ENCODE measurements at places on chromosomes 1 and 21.

GRCh38 chr1:232904131-232904530, 46.3 kb upstream of the NTPCR start:
- no peak for DNase-seq

- DNase-seq = no peak
Measured at GRCh38 chr21:46641656-46642055, 6.2 kb downstream of the PRMT2 start.

DNA sequence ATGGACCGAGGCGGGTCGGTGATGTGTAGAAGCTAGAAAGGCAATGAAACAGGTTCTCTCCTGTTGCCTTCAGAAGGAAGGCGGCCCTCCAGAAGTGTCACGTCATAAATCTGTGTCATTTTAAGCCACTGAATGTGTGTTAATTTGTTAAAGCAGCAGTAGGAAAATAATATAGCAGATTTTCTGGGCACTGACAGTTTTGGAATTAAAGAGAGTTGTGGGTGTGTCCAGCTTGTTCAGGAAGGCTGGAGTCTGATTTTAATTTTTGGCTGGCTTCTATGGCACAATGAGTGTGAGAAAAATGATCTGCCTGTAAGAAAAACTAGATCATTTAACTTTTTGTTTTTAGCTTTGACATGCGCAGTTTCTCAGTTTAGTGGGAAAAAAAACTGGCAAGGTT, 177.3 kb downstream of the EDEM3 start:
- DNase-seq = no peak

GRCh38 chr1:101144671-101145448, 92.0 kb upstream of the S1PR1 start:
- no peak for DNase-seq

DNA sequence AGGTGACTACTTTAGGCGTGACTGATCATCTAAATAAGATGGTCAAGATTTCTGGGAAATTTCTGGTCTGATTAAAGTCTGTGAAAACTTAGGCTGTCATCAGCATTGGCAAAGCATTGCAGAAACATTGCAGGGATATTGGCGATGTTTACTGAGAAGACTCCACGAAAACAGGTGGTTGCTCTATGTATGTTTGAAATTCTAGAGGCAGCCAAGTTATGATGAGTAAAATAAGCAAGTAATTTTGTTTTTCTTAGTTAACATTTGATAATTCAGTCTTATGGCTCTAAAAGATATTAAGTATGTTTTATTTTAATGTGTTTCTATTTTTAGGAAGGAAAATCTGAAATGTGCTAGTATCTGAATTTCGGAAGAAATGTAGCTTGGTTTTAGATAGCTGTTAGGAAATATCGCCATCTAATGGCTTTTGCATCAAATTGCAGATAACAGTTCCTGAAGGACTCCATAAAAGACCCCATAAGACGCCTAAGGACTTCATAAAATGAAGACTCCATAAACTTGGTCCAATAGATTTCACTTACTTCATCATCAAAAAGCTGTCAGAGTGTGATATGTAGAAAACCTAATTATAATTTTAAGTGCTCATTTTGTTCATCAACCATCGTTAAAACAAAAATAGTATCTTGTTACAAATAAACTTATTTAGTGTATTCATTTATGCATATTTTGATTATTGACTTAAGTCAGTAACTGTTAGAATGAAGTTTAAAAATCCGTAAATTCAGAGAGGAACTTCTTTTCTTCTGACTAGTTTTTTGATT, 344.6 kb downstream of the RYR2 start:
- no peak for DNase-seq

DNA sequence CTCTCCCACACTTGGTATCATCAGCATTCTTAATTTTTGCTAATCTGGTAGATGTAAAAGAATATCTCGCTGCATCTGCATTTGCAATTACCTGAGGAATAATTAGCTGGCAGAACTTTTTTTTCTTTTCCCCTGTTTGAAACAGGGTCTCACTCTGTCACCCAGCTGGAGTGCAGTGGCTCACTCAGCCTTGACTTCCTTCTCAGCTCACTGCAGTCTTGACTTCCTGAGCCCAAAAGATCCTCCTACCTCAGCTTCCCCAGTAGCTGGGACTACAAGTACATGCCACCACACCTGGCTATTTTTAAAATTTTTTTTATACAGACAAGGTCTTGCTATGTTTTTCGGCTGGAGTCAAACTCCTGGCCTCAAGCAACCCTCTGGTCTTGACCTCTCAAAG, 35.4 kb upstream of the ENAH start:
- DNase-seq = no peak

GRCh38 chr1:20473894-20474293, 12.1 kb downstream of the CAMK2N1 start:
- DNase-seq = no peak

DNA sequence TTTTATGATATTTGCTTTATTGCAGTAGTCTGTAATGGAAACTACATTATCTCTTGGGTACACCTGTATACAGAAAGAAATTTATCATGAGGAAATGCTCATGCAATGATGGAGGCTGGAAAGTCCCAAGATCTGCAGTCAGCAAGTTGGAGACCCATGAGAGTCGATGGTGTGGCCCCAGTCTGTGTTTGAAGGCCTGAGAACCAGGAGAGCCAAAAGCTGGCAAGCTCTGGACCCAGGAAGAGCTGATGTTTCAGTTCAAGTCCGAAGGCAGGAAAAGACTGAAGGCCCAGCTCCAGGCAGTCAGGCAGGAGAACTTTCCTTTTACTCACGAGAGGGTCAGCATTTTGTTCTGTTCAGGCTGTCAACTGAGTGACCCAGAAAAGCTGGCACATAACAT, 42.2 kb downstream of the B3GALT5 start:
- no peak for DNase-seq

DNA sequence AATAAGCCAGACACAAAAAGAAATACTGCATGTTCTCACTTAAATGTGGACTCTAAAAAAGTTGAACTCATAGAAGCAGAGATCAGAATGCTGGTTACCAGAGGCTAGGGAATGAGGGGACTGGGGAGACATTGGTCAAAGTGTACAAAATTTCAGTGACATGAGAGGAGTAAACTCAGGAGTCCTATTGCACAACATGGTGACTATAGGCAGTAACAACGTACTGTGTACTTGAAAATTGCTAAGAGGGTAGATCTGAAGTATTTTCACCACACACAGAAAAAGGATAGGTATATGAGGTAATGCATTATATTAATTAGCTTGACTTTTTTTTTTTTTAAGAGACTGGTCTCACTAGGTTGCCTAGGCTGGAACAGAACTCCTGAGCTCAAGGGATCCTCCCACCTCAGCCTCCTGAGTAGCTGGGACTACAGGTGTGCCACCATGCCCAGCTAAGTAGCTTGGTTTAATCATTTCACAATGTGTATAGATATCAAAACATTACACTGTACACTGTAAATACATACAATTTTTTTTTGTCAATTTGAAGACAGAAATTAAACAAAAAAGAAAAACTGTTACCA, 7.4 kb downstream of the ZNF496 start:
- DNase-seq = no peak

DNA sequence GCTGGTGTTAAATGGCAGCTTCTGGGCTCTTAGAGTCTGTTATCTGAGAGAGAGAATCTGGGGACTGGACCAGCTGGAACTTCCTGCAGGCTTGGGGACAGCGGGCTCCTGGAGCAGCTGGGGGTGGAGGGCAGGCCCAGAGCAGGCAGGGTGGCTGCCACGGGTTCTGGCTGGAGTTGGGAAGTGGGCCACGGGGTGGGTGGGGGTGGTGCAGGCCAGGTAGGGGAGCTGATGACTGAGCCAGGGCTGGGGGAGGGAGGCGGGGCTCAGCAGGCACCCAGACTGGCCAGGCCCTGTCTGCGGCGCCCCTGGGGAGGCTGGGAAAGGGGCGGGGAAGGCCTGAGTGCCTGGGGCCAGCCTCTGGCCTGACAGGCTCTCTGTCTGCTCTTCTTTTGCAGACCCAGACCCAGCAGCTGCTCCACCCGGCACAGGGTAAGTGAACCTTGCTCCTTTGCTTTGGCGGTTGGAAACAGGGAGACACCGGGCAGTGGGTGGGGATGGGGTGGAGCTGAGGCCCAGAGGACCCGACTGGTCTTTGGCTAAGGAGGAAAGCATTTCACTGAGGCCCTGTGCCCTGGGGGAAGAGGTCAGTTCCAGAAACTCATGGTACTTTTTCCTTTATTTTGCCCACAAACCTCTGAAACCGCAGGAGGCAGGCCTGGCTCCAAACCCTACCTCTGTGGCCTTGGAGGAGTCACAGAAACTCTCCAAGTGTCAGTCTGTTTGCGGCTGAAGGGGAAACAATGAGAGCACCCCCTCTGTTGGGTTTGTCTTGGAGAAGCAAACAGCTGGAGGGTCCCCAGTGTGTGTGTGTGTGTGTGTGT, 48.8 kb downstream of the ARHGEF10L start:
- DNase-seq = no peak

DNA sequence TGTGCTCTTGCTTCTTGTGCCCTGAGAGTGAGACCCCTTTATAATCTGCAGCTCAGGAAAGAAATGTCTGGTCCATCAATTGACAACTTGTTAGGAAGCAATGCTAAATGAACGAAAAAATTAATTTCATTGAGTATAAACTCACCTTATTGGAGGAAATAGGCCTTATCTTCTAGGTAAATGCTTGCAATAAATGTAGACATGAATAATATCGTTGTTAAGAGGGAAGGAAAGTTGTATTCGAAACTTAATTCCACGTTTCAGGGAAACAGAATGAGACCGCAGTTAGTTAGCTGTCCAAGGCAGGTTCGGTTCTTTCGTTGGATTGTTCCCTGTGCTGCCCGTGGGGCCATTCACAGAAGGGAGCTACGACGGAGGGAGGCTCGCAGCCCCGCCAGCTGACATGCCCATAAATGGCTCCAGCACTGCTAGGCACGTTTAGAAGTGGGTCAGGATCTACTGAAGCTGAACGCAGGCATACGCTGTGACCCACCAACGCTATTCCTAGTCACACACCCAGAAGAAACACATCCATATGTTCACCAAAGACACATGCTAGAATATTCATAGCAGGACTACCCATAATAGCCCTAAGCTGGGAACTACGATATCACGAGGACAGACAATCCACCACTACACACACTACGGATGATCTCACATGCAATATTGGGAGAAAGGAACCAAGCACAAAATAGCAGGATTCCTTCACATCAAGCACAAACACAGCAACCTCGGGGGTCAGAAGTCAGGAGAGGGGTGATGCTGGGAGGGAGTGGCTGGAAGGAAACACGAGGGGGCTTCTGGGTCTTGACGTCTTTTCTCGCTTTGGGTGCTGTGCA, 56.2 kb upstream of the LBR start:
- no peak for DNase-seq

DNA sequence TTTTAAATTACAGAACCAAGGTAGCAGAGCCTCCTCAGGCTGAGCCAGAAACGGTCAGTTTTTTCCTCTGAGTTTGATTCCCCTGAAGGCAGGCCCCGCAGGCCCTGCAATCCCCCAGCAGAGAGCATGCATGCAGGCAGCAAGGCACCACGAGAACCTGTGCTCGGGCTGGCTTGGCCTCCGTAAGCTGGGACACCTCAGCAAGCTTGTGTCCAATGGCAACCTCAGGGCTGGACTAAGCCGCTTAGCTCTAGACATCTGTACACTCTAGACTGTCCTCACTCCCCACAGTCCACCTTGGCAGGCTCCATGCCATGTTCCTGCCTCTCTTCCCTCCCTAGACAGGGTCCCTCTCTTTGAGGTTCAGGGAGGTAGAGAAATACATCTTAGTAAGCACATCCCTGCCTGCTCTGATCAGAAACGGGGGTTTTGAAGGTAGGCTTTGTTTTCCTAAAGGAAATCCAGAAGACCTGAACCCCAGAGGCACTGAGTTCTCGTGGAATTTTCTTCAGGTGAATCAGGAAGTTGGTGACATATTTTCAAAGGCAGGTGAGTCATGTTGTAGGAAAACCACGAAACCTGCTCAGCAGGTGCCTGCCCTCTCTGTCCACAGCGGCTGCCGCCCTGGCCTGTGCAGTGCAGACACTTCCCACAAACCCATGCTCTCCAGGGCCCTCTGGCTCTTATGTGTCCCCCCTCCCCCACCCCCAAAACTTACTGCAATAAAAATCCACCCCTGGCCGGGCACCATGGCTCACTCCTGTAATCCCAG, 7.0 kb downstream of the TMEM63A start:
- DNase-seq = no peak

All from NCI-H2107 (cell line).